Renal cortex interstitium (tissue), 15 donors: ENCODE measurements at places on chromosomes 5 and 9.

DNA sequence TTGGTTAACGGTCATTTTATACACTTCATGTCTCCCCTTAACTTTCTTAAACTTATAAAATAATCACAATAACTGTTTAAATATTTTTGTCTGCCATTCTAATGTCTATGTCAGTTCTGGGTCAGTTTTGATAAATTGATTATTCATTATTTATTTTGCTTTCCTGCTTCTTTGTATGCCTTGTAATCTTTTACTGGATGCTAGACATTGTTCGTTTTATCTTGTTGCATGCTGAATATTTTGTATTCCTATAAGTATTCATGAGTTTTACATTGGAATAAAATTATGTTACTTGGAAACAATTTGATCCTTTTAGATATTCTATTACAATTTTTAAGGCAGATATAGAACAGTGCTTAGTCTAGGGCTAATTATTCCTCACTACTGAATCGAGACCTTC is 952.0 kb downstream of the NR2F1-AS1 start:
- DNase-seq, result no peak

DNA sequence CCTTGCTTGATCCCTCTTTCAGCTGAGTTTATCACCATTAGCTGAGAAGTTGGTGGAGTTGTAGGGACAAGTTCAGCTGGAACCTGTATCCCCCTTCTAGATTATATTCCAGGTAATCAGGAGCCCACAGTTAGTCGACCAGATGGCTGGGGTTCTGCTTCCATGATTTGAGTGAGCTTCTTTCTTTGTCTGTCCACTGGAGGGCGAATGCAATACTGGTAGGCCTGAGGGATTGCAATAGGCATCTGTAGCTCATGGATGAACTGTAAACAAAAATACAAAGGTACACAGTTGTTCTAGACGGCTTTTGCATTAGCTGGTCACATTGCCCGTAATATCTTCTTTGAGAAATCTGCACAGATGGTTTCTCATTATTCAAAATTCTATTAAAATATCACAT is 88.9 kb downstream of the PCSK5 start:
- DNase-seq, result no peak

GRCh38 chr9:4164356-4164755 is 135.5 kb downstream of the GLIS3 start:
- DNase-seq, result no peak

- DNase-seq, result no peak
Observed at GRCh38 chr5:19342942-19343341, 645.1 kb downstream of the CDH18 start.

DNA sequence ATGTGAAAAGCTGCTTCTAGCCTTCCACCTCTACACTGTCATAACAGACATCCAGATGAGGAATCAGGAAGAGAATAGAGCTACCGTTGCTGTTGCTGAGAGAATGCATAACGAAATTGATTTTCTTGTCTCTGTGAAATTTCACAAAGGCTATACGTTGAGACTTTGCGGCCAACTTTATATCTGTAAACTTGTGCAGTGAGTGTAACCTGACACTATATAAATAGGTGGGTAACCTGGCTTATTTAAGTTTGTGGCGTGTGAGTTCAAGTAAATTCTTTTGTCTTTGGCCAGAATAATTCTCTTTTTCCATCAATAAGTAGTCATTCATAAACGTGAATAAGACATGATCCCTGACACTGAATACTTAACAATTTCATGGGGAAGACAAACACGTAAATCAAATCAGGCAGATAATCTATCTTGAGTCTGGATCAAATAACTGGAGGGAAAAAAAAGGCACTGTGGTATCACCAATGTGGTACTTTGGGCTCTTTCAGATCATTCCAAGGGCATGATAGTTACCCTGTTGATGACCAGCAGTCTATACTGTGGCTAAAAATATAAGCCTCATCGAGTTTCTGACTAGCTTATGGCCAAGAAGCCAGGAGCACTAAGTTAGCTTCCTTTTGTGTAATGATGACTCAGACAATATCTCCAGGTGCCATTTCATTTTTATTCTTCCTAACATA is 98.2 kb upstream of the RASA1 start:
- no peak for DNase-seq

DNA sequence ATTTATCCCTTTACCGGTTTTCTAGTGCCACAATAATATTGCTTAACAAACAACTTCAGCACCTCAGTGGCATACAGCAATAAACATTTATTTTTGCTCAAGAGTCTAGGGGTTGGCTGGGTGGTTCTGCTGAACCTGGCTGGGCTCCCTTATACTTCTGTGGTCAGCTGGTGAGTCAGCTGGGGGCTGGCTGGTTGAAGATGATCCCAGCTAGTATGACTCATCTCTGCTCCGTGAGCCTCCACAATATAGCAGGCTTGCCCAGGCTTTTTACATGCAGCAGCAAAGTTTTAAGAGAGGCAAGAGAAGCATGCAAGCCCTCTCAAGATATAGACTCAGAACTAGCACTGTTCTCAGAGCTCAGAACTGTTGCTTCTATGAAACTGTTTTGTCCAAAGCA is 523.5 kb upstream of the CLINT1 start:
- no peak for DNase-seq

DNA sequence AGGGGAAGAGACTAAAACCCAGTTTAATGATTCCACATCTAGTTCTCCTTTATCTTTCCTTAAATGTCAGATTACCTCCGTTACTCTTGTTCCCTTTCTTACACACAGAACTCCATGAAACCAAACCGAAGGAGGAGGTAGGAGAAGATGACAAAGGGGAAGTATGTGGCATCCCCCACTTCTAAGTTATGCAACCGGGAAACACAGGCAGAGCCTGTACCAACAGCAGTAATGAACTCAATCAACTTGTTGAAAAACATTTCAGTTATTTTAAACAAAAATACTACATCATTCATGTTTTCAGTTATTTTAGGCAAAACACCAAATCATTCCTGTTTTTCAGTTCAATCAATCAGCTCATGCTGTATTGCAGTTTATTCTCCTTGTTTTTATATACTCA is 101.8 kb downstream of the PCSK1 start:
- no peak for DNase-seq

DNA sequence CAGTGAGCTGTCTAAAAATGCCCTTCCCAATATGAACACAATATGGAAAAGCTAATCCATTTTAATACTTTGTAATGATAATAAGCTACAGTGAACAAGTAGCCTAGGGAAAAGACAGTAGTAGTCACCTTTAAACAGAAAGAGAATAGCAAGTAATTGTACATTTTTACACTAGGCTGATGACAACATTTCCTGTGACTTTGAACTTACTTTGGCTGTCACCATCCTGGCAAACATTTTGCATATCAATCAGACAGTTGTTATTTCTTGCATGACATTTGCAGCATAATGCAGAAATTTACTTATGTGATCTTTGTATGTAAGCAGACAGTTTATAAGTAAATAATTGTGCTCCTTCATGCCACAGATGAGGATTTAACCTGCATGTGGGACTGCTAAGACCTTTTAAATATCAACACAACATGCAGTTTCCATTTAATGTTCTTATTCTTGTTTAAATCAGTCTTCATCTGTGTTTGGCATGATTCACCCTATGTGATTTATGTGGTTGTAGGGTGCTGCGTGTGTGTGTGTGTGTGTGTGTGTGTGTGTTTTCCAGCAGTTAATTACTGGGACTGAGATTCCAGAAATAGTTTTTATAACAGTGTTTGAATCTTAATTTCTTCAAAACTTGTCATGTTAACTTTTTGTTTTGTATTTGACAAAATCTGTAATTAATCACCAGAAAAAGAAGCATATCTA is 997.1 kb upstream of the ARRDC3 start:
- DNase-seq, result no peak

GRCh38 chr5:591746-592145 is 20.4 kb upstream of the CEP72 start:
- DNase-seq, result no peak
